ENCODE measurements at places on chromosomes 16 and 17.

GRCh38 chr16:92431-93339 is 14.7 kb downstream of the MPG start:
- no peak for DNase-seq

- DNase-seq, result no peak
Measured at GRCh38 chr17:45077643-45078042, 16.5 kb downstream of the NMT1 start.

- DNase-seq, result no peak
Measured at GRCh38 chr16:85943711-85944110, 44.7 kb downstream of the IRF8 start.

GRCh38 chr16:2981899-2982250 is 1.6 kb upstream of the PKMYT1 start:
- DNase-seq, result no peak

DNA sequence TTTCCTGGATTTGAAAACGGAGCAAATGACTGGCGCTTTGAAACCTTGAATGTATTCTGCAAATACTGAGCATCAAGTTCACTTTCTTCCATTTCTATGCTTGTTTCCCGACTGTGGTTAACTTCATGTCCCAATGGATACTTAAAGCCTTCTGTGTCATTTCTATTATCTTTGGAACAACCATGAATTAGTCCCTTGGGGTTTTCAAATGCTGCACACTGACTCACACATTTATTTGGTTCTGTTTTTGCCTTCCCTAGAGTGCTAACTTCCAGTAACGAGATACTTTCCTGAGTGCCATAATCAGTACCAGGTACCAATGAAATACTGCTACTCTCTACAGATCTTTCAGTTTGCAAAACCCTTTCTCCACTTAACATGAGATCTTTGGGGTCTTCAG is 32.3 kb downstream of the BRCA1 start:
- no peak for DNase-seq

DNA sequence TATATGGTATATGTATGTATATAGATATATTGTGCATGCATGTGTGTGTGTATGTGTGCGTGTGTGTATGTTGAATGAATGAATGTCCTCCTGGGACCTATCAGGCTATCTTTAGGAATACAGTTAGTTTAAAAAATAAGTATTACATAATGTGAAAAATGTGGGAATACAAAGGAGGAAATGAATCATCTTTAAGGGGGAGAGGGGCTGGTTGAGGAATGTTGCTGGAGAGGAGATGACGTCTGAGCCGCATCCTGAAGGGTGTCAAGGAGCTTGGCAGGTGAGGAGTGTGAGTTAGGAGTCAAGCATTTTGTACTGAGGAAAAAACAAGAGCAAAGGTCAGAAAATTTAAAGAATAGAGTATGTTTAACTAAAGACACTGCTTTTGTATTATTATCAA is 62.4 kb upstream of the NLK start:
- DNase-seq, result no peak

DNA sequence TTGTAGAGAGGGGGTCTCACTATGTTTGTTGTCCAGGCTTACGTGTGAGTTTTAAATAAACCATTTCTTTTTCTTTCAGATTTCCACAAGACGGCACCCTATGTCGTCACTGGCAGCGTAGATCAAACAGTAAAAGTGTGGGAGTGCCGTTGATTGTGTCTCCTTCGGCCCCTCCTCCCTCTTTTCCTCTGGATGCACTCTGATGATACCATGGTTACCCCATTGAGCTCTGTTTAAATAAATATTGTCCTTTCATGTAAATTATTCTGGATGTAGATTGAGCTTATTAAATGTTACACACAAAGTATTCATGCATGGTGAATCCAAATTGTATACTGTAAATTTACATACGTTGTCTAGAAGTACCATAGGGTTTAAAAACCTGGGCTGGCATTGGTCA is 29.9 kb downstream of the CLUH start:
- DNase-seq, result no peak

DNA sequence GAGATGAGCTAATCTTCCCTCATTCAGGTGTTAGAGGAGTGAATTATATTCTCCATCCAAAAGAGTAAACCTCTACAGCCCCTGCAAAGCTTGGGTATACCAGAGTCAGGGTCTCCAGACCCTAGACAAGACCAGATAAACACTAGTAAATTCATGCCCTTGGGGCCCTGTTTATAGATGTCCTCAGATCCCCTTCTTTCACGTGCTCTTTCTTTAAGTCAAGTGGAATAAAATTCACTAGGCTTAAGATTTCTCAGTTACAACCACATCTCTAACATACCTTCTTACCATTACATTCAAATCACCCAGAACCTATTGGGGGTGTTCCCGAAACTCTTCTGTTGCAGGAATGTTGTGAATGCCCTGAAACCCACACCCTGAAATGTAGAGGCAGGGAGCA is 2.2 kb upstream of the C17orf58 start:
- no peak for DNase-seq

GRCh38 chr17:80845069-80845862 is 146.4 kb upstream of the CHMP6 start:
- DNase-seq, result no peak

GRCh38 chr16:12661656-12662172 is 142.0 kb downstream of the CPPED1 start:
- no peak for DNase-seq

DNA sequence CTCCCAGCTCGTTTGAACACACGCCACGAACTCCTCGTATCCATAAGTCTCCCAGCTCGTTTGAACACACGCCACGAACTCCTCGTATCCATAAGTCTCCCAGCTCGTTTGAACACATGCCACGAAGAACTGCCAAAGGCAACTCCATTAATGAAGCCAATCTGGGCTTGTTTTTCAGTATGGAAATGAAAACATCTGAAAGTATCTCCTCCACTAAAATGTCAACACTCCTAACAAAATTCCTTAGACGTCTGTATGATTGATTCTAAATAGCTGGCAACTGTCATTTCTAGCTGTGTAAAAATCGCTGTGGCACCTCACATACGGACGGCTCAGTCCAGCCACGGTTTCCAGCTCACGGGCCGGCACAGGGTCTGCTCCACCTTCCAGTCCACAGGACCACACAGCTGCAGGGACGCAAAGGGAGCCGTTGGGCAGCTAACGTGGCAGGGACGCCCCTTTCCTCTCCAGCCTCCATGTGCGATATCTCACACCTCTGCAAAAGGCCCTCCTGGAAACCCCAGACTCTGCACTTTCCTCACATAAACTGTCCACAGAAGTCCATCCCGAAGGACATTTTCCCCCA is 67.1 kb upstream of the METRNL start:
- DNase-seq, result no peak

- DNase-seq, result no peak
Measured at GRCh38 chr16:50460538-50461399, 87.4 kb upstream of the NKD1 start.

GRCh38 chr17:65530523-65531255 is 30.8 kb downstream of the AXIN2 start:
- DNase-seq, result no peak

DNA sequence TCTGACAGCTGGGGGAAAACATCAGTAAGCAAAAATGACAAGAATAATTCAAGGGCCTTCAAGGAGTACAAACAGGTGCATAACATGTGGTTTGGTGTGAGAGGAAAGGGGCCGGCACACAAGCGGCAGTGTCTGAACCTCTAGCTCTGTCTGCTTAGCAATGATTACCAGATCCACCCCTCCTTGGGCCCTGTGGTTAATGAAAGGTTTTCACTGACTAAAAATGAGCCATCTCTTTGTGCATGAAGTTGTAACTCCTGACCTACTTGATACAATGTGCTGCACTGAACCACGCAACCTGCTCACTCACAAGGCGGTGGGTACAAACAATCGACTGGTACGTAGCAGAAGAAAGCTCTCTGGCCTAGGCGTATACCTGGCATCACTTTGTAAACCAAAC is 15.1 kb downstream of the FAM117A start:
- DNase-seq, result no peak

DNA sequence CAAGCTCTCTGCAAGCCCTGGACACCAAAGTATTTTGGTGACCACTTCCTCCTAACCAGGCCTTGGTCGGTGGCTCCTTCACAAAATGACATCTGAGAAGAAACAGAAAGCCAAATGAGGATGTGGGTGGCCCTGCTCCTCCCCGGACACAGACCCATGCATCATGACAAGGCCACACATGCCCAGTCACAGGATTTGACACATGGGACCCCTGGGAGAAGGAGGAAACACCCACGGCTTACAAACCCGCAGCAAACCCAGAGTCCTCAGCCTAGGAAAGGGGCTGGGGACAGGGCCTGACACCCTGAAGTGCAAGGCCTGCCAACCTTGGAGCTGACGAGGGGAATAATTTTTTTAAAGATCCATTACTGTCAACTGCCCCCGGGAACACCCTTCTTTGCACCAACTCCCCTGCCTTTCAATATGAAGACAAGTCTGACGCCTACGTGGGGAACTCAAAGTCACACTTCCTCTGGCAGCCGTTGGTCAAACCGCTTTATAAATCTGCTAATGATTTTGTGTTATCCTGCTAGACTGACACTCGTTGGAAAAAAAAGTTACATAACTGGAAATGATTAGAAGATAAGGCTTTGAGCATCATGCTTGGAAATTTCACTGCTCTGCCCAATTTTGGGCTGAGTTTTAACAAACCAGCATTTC is 41.3 kb downstream of the GAS7 start:
- DNase-seq, result no peak

DNA sequence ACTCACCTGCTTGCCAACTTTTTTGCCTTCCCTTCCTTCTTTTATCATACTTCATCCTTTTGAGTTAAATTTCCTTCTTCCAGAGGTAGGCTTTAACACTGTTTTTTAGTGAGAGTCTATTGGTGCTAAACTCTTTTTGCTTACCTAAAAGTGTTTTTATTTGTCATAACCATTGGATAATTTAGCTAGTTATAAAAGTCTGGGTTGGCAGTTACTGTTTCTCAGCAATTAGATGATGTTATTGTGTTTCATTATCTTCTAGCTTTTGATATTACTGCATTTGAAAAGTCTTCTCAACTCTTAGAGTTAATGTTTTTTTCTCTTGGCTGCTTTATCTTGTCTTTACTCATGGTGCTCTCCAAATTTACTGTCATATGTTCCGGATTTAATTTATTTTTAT is 22.6 kb downstream of the ZNRF1 start:
- DNase-seq, result no peak

DNA sequence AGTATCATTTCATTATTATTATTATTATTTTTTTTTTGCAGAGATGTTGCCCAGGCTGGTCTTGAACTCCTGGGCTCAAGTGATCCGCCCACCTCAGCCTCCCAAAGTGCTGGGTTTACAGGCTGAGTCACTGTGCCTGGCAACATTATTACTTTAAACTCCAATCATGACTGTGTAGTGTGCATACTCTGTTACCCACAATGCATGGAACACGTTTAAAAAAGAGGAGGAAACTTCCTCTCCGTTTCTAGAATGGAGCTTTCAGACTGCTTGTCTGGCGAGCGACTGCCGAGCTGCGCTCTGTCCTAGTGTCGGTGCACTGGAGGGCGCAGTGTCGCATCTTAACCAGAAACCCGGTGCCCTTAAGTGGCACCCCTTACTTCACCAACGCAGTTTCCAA is 22.1 kb upstream of the FASN start:
- no peak for DNase-seq

DNA sequence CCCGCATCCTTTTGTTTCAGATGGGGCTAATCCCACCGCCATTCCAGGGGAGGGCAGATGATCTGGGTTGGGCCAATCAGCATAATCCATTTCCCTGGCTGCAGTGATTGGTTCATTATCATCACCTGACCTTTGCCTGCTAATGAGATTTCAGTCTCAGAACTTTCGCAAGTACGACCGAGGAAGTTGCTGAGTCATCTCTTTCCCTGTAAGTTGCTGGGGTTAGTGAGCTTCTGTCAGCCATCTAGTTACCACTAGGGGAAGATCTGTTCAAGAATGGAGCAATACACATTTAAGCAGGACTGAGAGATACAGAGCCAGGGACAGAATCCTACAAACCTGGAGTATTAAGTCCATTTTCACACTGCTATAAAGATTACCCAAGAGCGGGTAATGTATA is 65.3 kb upstream of the NUDT7 start:
- DNase-seq, result no peak

DNA sequence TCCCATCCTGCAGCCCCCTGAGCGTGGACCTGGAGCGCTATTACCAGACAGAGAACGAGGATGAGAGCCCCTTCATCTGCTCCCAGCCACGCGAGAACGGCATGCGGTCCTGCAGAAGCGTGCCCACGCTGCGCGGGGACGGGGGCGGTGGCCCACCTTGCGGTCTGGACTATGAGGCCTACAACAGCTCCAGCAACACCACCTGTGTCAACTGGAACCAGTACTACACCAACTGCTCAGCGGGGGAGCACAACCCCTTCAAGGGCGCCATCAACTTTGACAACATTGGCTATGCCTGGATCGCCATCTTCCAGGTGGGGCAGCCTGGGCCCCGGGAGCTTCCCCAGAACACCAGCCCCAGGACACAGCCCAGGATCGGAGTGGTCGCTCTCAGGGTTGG is 12.0 kb downstream of the CACNA1G start:
- DNase-seq, result no peak

DNA sequence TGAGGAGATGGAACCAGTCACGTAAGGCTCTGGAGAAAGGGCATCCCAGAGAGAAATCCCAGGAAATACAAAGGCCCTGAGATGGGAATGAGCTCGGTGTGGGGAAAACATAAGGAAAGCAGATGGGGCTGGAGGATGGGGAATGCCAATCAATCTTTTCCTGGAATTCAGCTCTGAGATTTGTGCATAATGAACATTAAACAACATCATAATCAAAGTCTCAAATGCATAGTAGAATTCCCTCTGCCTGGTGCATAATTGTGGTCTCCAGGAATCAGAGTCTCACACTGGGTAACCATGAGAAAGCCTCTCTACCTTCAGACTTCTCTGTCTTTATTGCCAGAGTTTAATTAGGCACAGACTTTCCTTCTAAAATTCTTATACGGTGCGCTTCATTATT is 30.8 kb downstream of the OTOA start:
- no peak for DNase-seq

GRCh38 chr16:10097271-10097670 is 85.0 kb downstream of the GRIN2A start:
- no peak for DNase-seq

DNA sequence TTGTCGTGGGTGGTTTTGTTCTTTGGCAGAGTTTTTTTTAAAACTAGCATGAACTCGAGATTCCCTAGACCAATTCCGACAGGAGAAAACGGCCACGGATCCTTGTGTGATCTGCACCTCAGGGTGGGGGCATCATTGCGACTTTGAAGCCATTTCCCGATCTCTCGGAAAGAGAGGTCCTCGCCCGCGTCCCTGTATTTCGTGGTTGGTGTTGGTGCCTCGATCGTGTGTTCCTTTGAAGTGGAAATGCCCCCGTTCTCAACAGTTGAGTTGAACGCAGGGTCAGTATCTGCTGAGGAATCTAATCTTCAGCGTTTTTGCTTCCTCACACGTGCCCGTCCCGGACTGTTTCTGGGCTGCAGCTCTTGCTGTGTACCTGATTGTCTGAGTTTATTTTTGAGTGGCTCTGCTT is 1.1 kb downstream of the CRAMP1 start:
- DNase-seq, result no peak

GRCh38 chr16:69440250-69440649 is 15.8 kb downstream of the CYB5B start:
- no peak for DNase-seq

- DNase-seq, result no peak
Measured at GRCh38 chr16:48318630-48319029, 66.6 kb downstream of the SIAH1 start.
